ENCODE measurements at places on chromosomes 2 and 18.
A peak's percentile ranks its signal among the peaks of the same experiment; 100 is the strongest.

DNA sequence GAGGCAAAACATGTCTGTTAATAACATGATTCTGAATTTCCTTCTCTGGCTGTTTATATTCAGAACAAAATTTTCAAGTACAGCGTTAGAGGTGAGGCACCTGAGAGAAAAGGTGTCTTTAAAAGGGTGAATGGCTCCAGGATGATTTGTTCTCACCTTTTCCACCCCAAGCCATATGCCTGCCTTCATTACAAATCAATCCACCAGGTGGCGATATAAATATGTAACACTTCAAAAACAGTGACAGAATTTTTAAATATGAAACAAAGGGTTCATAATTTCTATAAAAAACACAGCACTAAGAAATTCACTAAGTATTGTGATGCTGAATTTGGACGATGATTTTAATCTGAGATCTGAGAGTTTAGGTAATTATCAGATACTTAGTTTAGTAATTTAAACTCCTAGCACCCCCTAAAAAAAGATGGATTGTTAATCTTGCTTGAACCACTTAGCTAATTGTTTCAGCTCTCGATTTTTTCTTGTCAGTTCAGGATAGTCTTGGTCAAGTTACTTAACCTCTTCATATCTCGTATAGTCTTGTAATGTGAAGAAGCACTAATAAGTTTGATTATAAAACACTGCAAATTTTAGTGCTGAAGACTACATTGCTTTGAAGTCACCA is 528.8 kb downstream of the CPS1 start:
- peak; percentile 65 for DNase-seq

- DNase-seq, result no peak
Observed at GRCh38 chr2:43050866-43051265, 175.5 kb downstream of the ZFP36L2 start.

DNA sequence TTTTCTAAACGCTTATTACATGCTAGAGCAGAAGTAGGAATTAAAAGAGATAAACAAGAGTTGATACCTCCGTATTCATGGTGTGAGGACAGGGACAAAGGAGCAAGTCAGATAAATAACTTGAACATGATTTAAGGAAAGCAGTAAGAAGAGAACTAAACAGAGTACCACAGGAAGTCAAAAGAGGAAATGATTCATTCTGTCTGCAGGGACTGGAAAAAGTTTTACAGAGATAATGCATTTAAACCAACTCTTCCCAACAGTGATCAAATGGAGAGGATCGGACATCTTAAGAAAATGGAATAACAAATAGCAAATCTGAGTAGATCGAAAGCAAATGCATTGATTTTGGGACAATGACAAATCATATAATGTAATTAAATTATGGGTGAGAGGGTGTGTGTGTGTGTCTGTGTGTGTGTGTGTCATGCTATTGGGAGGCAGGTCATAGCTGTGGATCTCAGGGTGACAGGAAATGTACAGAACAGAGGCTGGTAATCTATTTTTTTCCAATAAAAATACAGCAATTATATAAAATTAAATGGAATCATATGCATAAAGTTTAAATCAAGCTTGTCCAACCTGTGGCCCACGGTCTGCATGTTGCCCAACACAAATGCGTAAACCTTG is 113.4 kb downstream of the MC4R start:
- DNase-seq, result peak; percentile 36

DNA sequence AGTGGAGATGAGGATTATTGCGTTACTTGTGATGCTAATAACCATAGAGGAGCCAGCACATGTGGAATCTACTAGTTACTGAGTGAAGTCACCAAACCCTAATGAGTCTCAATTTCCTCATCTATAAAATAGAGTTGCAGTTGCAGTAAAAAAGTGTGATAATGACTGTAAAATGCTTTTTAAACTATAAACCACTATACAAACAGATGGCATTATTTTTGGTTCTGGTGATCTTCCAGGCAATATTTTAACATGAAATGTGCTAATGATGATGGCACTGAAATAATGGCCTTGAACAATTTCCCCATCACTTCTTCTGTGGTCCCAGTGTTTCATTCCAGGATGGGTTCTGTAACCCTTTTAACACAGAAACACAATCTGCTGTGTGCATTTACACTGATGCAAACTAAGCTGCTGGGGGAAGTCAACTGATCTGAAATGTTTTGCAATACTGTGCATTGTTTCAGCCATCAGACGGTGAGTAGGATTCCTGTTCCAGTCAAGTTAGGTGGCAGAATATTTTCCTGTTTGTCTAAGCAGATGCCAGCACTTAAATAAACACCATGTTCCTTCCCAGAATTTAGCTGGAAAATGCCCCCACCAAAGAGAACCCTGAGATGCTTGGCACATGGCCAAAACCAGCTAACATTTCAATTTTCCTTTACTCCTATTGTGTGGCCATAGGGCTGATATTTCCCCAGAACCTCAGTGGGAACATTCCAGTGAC is 52.6 kb downstream of the TACR1 start:
- DNase-seq, result no peak

- peak; percentile 59 for DNase-seq
Observed at GRCh38 chr18:47420130-47420529, 168.7 kb upstream of the SKOR2 start.

DNA sequence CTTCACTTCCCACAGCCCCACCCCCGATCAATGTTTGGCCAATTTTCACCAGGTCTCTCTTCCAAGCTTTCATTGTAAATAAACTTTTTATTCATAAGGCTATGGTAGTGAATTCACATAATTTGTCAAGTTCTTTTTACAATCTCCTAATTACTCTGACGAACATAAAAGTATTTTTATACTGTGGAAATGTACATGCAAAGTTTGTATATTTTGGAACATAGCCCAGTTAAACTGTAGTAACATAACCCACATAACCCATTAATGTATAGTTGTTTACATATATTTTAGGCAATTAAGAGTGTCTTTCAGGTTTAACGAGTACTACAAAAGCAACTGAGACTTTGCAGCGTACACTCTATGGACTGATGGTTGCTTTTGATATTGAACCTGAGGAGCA is 228.3 kb upstream of the ERBB4 start:
- DNase-seq, result no peak

DNA sequence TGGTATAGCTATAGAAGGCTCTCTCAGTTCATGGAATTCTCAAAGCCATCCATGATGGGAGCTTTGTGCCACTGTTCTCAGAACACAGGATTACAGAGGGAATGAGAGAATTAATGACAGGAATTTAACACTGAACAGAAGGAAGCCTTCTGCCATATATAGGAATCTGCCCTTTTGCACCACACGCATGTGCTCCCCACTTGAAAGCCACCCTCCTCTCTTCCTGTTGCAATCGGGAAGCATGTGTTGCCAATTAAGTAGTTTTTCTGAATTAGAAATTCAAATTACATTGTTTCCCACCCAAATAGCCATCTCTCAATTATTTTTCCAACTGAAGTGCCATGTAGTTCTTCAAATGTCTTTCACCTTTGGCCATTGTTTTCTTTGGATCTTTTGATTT is 71.3 kb downstream of the C1D start:
- no peak for DNase-seq

DNA sequence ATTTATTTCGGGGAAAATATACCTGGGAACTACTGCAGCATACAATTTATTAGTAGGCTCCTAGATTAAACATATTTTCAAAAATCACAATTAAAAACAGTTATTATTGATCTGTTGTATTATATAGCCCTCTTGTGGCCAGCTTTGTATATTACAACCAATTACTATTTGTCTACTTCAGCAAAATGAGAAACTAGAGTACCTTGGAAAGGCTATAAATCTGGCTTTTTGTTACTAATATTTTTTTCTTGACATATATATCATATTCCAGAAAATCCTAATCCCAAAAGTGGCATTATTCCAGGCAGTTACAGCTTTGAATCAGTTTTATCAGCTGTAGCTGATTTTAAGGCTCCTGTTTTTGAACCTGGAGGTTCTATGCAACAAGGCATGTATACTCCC is 101.2 kb downstream of the UBR3 start:
- DNase-seq, result peak; percentile 66

DNA sequence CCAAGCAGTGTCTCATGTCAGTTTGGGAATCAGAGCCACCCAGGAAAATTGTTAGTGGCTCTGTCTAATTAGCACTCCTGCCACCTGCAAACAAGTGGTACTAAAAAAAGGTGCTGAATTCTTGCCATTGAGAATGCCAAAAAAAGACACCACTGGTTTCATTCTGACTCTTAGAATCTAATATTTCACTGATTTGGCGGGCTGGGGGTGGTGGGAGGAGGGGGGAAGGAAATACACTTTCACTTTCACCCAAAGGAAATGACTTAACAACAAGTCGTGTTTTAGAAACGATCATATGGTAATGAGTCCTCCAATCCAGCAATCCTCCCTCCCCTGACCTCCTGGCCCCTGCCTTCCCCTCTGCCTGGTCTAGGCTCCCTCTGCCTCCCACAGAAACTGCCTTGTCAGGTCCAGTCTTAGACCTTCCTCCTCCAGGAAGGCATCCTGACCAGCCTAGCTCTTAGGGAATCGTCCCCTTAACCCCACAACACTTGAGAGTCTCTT is 4.4 kb upstream of the KLHL29 start:
- DNase-seq, result peak; percentile 78

DNA sequence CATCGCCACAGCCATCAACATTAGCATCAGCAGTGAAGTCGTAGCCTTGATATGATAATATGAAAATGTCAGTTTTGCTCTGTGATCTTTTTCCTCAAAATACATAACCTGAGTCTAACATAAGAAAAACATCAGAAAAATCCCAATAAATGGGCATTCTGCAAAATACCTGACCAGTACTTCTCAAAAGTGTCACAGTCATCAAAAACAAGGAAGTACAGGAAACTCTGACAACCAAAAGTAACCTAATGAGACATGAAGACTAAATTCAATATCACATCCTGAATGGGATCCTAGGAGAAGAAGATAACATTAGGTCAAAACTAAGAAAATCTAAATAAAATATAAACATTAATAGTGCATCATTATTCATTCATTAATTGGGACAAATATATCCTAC is 1731.0 kb downstream of the SUCLG1 start:
- DNase-seq, result no peak

GRCh38 chr18:73409242-73409641 is 541.5 kb upstream of the NETO1 start:
- DNase-seq, result no peak

GRCh38 chr2:27255660-27256059 is 7.2 kb downstream of the SLC30A3 start:
- DNase-seq, result no peak

DNA sequence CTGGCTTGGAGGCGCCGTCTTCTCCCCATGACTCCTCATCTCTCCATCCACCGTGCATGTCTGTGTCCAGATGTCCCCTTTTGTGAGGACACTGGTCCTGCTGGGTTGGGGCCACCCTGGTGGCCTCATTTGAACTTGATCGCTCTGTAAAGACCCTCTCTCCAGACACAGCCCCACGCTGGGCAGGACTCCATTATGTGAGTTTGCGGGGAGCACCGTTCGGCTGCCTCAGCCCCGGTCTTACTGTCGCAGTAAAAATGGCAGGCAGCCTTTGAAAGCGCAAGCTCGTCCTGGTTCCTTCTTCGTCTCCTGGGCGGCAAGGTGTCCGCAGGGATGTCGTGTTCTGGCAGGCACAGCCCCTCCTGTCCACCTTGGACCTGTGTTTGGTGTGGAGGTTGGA is 17.7 kb downstream of the NFATC1 start:
- DNase-seq, result no peak

- DNase-seq, result no peak
Observed at GRCh38 chr2:225464346-225465025, 65.0 kb downstream of the NYAP2 start.

- DNase-seq, result no peak
Observed at GRCh38 chr18:61847164-61847791, 45.5 kb downstream of the RNF152 start.

- no peak for DNase-seq
Observed at GRCh38 chr2:198277181-198277580, 472.8 kb downstream of the PLCL1 start.

DNA sequence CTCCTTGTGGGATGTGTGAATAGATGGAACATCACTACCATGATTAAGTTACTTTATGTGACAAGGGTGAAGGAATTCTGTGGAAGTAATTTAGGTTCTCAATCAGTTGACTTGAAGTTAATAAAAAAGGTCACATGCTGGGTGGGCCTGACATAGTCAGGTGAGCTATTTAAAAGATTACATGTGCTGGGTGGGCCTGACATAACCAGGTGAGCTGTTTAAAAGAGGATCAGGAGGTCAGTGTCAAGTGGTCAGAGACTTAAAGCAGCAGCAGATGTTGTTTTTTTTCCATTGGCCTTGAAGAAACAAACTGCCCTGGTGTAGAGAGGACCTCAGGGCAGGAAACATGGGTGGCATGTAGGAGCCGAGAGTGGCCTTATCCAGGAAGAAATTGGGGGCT is 3.3 kb downstream of the IL1R2 start:
- DNase-seq, result no peak

- DNase-seq, result no peak
Observed at GRCh38 chr2:132664096-132664495, 5.9 kb downstream of the LYPD1 start.

- DNase-seq, result peak; percentile 52
Observed at GRCh38 chr2:31354837-31355236, 59.7 kb downstream of the XDH start.

- DNase-seq, result no peak
Observed at GRCh38 chr2:146161256-146161882, 1641.5 kb upstream of the ZEB2 start.

GRCh38 chr2:30285758-30286157 is 54.4 kb downstream of the LBH start:
- DNase-seq, result no peak

DNA sequence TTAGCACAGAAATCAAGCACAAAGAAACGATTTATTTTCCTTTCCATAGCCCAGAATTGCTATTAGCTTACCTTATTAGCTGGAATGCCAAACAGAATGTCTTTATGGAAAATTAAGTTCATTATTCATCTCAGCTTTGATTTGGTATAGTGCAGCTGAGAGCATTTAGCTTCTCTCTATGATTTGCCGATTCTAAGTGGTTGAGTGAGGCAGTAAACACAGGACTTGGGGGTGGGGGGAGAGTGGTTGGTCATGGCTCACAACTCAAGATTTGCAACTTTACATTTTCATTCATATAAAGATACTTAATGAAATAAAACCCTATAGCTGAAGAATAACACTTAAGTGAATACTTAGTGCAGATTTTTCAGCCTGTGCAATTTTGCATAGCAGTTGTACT is 395.2 kb downstream of the TGIF1 start:
- no peak for DNase-seq

- peak; percentile 86 for DNase-seq
Observed at GRCh38 chr2:214808981-214809750, at the start of gene BARD1. Gene BARD1, minus strand, starts transcription at chr2:214809683. Its CDS starts 114 bp downstream, at chr2:214809569.

- peak; percentile 32 for DNase-seq
Observed at GRCh38 chr2:106537047-106537446, 49.9 kb downstream of the CD8B2 start.

DNA sequence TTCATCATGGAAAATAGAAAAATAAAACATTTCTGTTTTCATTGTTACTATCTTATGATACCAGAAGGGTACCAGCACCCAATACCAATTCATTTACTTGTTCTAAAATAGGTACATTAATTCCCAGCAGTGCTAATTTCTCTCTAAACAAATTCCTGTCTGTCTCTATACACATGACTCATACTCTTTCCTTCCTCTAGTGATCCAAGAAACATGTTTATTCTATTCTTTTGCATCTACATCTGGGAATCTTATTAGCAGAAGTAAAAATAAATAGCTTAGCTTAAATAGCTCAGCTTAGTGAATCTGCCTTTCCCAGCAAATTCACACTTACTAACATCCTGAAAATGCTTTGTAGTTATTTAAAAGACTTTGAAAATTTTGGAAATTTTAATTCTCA is 84.5 kb upstream of the MAPRE2 start:
- no peak for DNase-seq

GRCh38 chr2:159616286-159616701 is at the start of gene BAZ2B:
Gene BAZ2B, minus strand, starts transcription at chr2:159616548. Its CDS starts 137,829 bp downstream, at chr2:159478719.
- no peak for DNase-seq

- no peak for DNase-seq
Observed at GRCh38 chr2:175872721-175873120, 129.3 kb downstream of the LNPK start.
